ENCODE measurements at places on chromosomes 2 and 18. TPM values are rescaled to one million over a fixed set of nuclear protein-coding genes. Genes with fewer than 3 reads are reported as not detected.

DNA sequence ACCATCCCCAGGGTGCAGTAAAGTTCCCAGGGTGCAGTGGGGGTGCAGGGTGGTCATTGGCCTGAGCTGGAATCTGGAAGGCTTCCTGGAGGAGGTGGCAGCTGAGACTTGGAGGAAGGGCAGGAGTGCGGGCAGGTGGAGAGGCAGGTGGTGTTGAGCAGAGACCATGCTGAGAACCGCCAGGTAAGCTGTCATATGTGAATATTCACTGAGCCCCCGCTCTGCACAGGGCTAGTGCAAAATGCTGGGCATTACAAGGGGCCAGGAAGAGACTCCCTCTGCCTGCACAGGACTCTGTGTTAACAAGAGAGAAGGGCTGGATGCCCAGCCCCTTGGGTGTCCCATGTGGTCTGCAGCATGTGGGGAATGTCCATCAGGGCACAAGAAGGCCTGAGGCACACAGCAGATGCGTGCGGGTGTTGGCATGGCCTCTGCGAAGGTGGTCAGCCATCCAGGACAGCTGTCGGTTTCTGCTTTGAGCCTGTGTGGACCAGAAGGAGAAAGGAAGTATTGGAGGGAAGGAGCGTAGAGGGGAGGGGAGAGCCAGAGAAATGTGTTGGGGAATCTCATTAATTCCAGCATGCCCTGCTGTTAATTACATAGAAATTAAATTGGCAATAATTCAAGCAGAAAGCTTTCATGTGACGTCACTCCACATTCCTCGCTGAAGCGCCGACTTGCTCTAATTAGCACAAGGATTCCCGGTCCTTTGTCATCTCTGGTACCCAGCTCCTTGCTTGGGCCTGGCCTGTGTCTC lies 62.8 kb upstream of the OTOS start:
- DNase-seq, result no peak

Gene KCNS3
- total RNA-seq, result 1.6 TPM

DNA sequence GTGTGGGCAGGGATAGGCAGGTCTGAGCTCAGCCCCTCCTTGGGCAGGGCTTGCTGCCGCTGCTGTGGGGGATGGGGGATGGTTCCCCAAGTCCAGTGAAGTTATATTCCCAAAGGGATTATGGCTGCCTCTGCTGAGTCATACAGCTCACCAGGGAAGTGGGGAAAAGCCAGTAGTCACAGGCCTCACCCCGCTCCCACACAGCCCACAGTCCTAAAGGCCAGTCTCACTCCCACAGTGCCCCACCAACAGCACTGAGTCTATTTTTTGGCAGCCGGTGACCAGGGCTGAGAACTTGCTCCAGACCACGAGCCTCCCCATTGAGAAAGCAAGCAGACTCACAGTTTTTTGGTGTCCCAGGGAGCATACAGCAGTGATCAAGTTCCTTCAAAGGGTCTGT lies 173.3 kb downstream of the OSR1 start:
- no peak for DNase-seq

Gene EFHD1
- 0.82 TPM for total RNA-seq

Gene DPP10
- 74.6 TPM for total RNA-seq

DNA sequence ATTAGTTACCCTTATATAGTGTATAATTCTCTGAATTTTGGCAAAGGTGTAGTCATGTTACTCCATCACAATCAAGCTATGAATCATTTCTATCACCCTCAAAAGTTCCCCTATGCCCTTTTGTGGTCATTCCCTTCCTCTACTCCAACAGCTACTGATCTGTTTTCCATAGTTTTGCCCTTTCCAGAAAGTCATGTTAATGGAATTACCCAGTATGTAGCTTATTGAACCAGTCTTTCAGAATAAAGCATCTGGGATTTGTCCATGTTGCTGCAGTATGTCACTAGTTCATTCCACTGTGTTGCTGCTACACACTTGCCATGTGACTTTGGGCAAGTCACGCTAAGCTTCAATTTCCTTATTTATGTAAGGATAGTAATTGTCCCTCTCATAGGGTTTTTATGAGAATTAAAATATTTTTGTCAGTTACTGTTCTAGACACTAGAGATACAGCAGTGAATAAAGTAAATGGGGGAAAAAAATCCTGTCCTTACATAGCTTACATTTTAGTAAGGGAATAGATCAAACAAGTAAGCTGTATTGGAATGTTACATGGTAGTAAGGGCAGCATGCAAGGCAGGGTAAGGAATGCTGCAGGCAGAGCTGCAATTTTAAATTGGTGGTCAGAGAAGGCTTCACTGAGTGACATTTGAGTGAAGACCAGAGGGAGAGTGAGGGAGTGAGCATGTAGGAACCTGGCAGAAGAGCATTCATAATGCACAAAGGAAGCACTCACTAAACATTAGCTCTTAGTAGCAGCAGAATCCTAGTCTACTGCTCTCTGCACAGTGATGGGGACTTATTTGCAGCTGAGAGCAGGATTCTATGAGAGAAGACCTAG lies 80.3 kb upstream of the TSPYL6 start:
- DNase-seq, result no peak

GRCh38 chr18:23861805-23862470 lies 152.6 kb upstream of the TTC39C start:
- no peak for DNase-seq

Gene PPP1R1C
- under 0.01 TPM for total RNA-seq

- DNase-seq, result no peak
Measured at GRCh38 chr2:98099939-98100743, 13.2 kb downstream of the VWA3B start.

GRCh38 chr2:98502556-98503335 lies 58.1 kb downstream of the INPP4A start:
- DNase-seq, result no peak

Gene ABCB6
- total RNA-seq, result 28.1 TPM

Gene DSG2
- total RNA-seq, result 3.3 TPM

DNA sequence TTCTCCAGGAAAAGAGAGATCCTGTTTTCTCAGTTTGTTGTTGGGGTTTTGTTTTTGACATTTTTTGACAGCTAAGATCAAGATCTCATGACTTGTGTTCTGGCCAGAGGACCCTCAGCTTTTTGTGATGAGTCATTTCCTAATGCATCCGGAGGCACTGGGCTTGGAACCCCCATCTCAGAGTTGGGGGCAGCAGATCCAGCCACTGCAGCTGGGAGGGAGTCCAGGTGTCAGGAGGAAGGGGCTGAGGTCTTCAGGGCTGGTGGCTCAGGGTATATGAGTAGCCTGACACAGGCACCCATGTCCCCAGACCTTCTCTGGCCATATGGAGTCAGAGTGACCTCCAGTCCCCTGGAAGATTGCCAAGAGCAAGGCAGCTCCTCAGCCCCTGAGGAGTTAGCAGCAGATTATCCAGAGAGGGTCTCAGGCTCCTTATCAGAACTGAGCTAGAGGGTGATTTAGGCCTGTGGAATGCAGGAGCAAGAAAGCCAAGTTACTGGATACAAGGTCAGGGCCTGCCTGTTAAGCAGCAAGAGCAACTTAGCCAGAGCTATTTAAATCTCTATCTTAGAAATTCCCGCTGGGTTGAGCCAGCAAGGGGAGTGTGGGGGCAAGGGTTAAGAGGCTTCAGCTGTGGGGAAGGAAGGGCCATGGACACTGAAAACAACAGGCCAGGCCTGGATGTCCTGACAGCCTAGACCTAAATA lies 62.4 kb downstream of the TANC1 start:
- DNase-seq, result no peak

DNA sequence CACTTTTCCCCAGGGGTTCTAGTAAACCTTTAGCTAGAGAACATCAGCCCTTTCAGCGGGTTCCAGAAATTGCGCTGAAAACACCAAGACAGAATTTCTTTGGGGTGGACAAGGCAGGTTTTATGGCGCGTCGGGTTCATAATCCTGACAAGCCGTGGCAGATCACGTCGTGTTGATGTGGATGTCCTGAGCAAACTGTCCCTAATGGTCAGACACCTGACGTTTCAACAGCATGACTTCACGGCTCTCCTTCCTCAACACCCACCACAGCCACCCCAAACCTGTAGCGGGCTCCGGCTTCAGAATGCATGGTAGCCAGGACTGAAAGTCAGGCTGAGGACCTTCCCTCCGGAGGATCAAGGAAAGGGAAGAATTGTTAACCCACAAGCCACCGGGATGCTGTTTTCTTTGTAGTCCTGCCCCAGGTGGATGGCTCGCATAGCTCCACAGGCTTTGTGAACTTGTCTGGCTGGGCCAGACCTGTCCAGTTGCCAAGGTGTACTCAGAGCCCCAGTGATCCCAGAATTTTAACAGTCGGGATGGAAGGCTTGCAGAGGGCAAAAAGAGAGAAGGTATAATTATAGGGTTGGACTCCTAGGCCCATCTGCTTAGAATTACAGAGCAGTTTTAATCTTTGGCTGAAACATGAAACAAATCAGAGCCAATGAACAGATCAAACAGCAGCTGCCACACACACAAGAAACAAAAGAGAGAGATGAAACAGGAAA lies 1.5 kb downstream of the APCDD1 start:
- DNase-seq, result no peak

Gene WDSUB1
- 22.4 TPM for total RNA-seq

- DNase-seq, result no peak
Measured at GRCh38 chr2:3630631-3631030, 27.4 kb upstream of the ALLC start.

GRCh38 chr18:45580127-45580526 lies 35.1 kb upstream of the SLC14A2 start:
- no peak for DNase-seq

GRCh38 chr18:38198956-38199355 lies 633.4 kb upstream of the CELF4 start:
- DNase-seq, result no peak

Gene PROC
- not detected for total RNA-seq

DNA sequence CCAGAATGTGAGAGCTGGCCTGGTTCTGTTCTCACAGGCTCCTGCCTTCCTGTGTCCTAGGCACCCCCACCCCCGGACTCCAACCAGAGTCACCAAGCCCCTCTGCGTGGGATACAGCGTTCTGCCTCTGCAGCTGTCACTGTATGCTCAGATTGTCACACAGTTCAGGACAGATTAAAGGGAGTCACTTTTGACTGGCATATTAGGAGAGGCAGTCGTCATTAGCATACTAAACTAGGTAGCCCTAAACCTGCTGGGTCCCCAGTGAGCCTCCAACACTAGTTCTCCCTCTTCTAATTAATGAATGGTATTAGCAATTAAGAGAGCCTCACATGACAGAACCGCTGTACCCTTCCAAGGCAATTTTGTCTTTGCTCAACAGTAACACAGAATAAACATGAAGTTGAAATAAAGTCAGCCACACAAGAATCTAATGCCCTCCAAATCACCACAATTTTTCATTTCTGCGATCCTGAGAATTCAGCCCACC lies 340.2 kb downstream of the CMPK2 start:
- DNase-seq, result no peak

GRCh38 chr18:50679056-50679455 lies 119.2 kb downstream of the MAPK4 start:
- no peak for DNase-seq

DNA sequence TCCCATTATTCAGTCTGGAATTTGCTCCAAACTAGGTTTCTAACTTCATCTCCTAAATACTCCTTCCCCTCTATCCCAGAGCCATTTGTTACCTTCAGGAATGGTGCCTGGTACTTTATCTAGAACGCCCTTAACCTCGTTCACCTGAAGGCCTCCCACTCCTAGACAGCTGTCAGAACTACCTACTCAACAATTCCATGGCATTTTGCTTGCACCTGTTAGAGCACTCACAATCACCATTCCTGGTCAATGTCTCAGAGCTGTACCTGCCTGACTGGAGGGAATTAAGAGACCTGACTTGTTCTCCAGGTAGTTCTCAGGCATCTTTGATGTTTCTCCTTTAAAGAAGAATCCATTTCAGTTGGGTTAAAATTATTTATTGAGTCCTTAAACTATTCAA lies 88.9 kb downstream of the GAREM1 start:
- DNase-seq, result no peak

Gene TLX2
- not detected for total RNA-seq

Gene RTP5
- total RNA-seq, result 2.4 TPM

- no peak for DNase-seq
Measured at GRCh38 chr18:49859725-49860124, 46.4 kb upstream of the ACAA2 start.

DNA sequence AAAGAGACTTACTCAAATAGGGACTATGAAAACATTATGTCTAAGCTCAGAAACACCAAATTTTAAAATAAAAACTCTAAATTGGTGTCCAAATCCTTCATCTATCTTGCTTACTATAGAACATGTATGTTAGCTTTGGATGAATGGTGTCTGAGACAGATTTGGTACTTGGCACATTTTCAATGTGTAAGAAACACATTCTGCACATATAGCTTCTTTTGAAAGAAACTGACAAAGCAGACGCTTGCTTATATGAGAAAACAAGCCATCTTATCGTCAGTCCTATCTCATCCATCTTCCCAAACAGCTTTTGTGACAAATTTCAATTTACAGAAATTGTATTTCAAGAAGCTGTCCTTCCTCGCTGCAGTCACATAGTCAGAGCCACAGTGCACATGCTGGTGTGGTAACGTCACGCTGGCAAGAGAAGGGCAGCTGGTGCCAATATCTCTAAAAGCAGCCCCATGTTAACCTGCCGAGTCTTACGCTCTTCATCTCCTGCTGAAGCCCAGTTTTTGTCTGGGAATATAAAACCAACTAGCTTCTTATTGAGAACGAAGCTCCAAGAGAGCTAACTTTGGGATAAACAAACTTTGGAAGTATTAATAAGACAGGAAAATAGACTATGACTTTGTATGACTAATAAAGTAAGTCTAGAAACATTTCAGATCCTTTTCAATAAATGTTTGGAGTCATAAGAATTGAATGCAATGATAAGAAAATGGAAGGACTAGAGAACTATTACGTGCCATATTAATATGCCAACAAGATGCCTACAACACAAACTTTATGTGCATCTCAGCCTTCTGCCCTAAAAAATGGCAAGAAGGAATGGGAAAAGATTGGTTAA lies 74.9 kb upstream of the TFCP2L1 start:
- no peak for DNase-seq

DNA sequence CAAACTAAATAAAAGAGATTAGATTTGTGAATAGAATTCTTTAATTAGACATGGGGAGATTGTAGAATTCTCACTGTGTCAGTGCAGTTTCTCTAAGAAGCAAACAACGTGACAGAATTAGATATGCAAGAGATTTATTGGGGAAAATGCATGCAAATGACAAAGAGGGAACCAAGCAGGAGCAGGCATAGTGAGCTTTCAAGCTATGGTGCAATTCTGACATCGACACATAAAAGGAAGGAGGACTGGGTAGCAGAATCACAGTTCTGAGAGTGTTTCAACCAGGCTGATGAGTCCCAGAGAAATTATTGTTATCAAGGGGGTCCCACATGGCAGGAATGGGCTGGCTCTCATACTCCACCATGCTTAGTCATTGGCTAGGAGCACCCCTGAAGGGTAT lies 338.4 kb downstream of the FIGN start:
- no peak for DNase-seq

GRCh38 chr2:134438371-134438770 lies 184.5 kb downstream of the MGAT5 start:
- no peak for DNase-seq

DNA sequence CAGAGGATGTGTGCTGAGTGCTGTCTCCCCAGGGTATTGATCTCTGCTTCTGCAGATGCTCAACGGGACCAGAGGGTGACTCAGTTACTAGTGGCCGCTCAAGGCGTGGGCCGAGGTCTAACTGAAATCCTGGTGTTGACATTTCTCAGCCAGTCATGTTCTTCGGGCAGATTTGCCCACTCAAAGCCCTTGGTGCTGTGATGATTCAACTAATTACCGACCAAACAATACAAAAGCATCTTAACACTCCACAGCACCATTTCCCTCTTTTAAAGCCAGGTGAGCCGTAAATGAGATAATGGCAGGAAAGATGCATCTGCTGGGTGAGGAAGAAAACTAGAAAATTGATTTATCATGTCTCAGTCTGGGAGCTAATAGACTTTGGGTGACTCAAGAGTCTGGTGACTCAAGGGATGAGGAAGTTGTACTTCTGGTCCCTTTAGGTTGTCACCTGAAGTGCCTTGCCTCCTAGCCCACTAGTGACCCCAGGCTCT lies 32.7 kb upstream of the PRLH start:
- DNase-seq, result no peak
